ENCODE measurements at places on chromosomes 12 and 14.

- no peak for DNase-seq
Measured at GRCh38 chr12:4829161-4829792, 80.4 kb upstream of the KCNA1 start.

DNA sequence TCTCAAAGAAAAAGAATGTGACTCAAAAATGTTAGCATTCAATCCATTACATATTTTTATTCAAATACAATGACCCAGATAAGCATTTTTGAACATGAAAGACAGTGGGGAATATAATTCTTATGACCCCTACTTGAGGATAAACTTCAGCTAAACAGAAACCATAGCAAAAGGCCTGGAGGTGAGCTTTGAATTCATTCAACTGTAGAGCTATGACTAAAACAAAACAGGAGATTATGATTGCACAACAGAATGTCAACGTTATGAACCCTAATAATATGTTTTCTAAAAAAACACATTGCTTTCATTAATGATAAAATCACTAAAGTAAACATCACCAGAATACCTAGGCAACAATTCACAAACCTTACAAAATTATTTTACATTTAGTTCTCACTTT is 27.8 kb downstream of the EFCAB11 start:
- no peak for DNase-seq

- peak; percentile 13 for DNase-seq
Measured at GRCh38 chr12:46267825-46268582, 839 bp downstream of the SLC38A1 start.

DNA sequence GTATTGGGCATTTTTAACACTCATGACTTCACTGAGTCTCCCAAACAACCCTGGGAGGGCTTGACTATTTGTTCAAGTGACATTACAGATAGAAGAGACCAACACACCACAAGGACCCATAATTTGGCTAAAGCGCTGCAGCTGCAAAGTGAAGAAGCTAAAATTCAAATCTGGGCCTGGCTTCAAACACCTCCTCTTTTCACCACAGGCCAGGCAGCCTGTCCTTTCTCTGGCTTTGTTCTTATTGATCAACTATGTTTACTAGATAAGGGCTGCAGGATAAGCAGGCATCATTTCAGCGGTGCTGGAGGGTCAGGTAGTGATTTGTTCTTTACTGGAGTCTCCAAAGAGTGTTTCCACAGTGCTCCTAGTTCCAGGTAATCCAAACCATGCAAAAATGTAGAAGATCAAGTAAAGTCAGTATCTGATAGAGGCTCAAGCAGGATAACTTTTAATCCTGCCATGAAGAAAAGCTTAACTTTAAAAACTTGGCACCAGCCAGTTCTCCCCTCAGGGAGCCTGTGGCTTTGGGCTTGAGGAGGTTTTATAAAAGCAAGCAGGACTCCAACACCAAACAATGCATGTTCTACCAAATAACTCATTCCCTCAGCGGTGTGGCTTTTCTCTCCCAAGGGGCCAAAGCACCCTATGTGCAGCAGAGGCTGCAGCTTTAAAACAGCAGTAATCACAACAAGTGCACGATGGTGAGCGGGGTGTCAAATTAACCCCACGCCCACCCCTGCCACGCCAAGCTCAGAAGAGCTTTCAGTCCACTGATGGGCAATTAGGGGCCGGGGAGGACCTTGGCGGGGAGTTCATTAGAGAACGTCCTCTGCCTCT is 16.8 kb downstream of the CLMN start:
- no peak for DNase-seq

DNA sequence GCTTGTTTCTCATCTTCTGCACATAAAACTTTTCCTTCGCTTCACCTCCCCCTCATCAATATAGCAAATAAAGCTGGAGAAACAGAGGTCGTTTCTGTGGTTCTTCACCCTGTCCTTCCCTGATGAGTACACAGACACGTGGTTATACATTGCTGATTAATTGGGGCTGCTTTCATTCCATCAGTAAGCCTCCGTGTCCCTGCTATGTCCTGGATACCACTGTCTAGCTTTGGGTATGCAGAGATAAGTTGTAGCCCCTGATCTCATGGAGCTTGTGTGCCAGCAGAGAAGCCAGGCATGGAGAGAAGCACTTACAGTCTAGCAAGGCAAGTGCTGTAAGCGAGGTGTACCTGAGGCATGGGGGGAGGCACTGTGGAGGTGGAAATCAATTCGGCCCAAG is 108.4 kb downstream of the EXOC5 start:
- no peak for DNase-seq

- DNase-seq, result no peak
Measured at GRCh38 chr12:65942102-65942501, 117.8 kb downstream of the HMGA2 start.

DNA sequence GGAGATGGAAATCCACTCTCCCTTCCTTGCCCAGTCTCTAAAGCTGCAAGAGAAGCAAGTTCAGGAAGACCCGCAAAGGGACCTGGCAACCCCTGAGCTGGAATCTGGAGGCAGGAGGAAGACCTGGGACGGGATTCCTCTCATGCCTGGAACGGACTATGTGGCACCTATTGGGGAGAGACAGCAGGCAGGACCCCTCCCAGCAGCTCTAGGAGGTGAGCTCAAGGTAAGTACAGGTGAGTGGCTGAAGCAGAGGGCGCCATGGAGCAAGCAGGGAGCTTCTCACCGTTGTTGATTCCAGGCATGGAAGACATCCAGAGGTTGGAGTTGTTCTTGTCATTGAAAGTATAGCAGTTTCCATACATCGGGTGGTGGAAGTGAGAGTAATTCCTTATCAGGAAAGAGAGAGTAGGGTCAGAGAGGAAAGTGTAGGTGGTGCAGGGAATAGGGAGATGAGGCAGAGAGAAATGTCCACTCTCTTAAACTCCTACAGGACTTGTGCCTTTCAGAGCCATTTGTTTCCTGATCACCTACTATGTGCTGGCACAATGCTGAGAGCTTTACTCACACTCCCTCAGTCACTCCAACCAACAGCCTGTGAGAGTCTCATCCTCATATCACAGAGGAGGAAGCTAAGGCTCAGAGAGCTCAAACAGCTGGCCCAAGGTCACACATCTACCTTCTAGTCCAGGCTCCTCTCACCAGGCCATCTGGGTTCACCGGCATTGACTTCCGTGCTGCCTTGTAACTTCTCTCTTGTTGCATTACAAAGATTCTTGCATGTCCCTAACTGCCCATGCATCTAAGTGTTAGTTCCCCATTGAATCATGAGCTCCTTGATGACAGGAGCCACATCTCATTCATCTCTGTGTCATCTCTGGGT is 13.9 kb upstream of the TNFRSF1A start:
- DNase-seq, result no peak

- no peak for DNase-seq
Measured at GRCh38 chr12:72270246-72270645, 1.9 kb upstream of the TRHDE start.
